H54 (cell line): ENCODE measurements at places on chromosomes 3 and 15.

DNA sequence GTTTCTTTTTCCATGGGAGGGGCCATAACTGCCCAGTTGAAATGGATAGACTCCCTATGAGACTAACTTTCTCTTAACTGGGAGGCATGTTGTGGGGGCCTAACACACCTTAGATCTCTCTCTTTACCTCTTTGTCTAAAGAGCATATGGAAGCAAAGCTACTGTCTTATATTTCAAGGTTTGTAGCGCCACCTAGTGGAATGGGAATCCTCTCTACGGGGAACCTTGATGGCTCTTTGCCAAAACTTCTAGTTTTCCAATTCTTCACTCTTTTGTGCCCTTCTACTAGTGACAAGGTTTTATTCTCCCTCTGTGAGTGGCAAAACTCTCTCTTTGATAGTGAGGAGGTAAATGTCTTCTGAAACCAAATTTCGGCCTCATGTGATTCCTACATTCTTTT lies 1030.4 kb upstream of the CADM2 start:
- no peak for DNase-seq

DNA sequence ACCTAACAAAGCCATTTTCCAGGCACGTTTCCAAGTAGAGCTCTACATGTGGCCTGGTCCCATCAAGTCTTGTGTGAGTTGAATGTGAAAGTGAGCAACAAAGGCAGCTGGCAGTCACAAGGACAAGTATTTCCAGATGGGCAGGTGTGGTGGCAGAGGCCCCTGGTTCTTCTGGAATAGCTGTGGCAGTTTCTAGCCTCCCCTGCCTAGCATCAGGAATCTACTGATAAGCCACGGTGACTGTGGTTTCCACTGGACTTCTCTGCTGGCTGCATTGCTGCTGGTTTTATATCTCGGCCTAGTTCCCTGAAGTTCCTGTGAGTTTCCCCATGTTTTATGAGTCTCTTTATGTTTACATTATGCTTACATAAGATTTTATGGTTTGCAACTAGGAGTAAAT lies 117.7 kb downstream of the GOLIM4 start:
- no peak for DNase-seq

- no peak for DNase-seq
Measured at GRCh38 chr3:81270603-81271379, 490.7 kb downstream of the GBE1 start.

DNA sequence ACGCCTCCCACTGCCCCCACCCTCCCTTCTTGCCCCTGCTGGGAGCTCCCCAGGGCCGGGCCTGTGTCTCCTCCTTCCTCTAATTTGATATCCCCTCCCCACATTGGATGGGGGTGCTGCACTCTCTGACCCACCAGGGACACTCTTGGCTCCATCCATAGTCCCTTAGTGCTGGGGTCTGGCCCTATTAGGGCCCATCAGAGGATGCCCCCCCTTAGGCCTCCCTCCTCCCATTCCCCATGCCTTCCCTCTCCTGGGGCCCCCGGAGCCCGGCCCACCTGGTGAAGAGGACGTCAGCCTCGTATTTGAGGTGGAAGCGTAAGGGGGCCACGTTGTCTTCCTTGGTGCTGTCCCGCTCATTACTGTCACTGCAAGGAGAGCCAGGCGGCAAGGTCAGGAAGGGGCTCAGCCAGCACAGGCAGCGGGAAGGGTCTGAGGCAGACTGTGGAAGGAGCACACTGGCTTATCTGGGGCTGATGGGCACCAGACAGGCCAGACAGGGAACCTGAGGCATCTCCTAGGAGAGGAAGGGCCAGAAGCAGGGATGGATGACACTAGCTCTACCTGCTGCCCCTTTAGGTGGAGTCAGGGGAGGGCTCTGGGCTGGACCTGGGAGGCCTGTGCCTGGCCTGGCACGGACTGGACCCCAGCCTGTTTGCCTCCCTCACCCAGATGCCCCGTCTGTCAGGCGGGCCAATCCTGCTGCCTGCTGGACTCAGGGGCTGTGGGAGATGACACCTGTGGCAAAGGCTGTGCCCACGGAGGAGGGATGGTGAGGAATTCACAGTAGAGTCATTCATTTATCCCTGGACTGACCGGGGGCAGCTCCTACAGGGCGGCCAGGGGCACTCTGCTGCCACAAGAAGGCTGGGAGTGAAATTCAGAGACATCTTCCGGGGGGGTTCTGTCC lies 36.2 kb downstream of the FEM1B start:
- no peak for DNase-seq

GRCh38 chr3:47270526-47270925 lies 12.1 kb downstream of the KIF9 start:
- DNase-seq, result no peak

DNA sequence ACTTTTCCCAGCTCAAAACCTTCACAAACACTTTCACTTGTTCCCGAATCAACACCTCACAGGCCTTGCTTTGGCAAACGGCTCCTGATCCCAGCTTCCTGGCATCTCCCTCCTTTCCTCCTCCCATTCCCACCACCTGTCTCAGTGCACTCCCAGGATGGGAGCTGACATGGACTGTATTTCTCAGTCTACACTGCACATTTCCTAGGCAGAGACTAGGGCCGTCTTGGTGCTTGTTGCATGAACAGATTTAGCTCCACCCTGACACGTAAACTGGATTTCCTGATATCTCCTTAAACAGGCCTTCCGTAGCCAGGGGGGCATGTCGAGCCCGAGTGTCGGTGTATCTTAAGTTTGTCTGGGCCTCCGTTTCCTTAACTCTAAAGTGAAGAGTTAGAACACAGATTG lies 790 bp upstream of the WHAMM start:
- no peak for DNase-seq

GRCh38 chr15:96126859-96127258 lies 203.6 kb upstream of the NR2F2 start:
- DNase-seq, result no peak

DNA sequence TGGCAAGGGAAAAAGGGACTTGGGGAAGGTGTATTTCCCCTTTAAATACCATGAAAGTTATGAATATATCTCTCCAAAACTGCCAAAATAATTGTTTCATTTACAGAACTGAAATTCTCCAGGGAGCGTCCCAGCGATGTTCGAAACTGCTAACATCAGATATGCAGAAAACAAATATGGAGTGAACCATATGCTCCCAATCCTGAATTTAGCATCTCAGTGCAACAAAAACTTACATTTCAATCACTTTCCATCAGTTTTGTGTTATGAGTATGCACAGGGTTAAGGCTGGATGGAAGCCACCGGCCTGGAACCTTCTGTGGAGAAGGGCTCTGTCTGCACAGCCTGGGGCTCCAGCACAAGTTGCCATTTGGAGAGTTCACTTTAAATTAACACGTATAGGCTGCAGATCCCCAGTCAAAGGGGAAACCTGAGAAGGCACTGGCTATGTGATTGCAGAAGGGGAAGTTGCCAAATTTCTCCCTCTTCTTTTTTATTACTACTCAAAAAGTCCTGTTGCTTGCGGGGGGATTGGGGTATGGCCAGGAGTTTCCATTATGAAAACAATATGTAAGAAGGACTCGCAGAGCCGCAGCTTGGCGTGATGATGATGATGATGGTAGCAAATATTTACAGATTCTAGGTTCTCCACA lies 56.9 kb upstream of the FOXP1 start:
- DNase-seq, result no peak

- DNase-seq, result no peak
Measured at GRCh38 chr15:90851940-90852339, 16.4 kb upstream of the FURIN start.

- no peak for DNase-seq
Measured at GRCh38 chr3:141632779-141633374, 105.2 kb upstream of the RNF7 start.

- DNase-seq, result no peak
Measured at GRCh38 chr3:39250116-39250747, 29.6 kb downstream of the CX3CR1 start.

DNA sequence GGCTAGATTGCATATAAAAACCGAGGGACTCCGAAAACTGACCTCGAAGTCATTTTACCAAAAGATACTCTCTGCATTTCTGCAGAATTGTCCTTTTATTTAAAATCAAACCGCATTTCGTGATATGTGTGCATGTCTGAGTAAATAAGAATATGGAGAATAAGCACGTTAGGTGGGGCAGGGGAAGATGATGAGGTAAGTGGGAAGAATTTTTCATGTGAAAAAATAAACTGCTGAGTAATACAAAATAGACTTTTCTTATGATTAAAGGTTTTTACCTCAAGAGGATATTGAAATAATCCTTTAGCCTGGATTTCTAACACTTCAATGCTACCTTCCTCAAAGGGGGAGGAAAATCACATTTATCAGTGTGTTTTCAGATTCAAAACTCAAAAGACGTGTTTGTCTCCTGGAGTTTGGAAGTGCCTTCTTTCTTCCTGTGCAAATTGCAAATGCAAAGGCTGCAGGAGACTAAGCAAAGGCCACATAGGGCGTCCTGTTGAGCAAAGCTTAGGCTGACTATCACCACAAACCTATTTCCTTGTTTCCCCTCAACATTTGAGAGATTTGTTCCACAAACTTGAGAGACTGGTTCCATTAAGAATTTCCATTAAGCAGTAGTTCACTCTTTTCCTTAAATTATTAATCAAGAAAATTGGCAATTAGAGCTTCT lies 813.5 kb downstream of the MCTP2 start:
- no peak for DNase-seq

- DNase-seq, result no peak
Measured at GRCh38 chr3:32872487-32873382, 54.9 kb downstream of the TRIM71 start.
